ENCODE measurements at places on chromosomes 12 and 14.
A peak's percentile ranks its signal among the peaks of the same experiment; 100 is the strongest.

DNA sequence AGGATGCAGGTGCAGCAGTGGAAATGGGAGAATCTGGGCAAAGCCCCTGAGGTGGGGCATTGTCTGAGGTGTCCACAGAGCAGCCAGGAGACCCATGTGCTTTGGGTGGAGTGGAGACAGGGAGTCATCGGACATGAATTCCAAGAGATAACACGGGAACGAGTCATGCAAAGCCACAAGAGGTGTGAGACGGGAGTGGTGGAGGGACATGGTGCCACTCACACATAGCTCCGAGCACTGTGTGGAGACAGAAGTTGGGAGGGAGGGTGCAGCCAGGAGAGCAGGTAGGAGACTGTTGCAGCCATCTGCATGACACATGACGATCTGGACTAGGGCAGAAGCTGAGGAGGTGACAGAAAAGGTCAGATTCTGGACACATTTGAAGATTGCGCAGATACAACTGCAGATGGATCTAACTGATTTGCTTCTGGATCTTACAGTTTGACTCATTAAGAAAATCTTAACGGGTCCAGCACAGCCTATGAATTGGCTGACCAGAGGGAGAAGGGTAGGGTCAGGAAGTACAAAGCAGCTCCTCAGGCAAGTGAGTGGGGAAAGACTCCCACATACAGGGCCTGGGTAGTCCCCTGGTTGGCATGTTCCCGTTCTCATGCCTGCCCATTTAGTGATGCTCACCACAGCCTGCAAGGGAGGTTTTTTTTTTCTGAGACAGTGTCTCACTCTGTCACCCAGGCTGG is 379.8 kb downstream of the FUT8 start:
- DNase-seq: no peak

GRCh38 chr14:93962701-93963601 is 13.4 kb downstream of the ASB2 start:
- no peak for DNase-seq

- peak; percentile 69 for DNase-seq
These were observed 570 bp upstream of the MRPS35 start for GRCh38 chr12:27709932-27710591.

GRCh38 chr14:99093532-99094517 is 178.2 kb downstream of the BCL11B start:
- no peak for DNase-seq

DNA sequence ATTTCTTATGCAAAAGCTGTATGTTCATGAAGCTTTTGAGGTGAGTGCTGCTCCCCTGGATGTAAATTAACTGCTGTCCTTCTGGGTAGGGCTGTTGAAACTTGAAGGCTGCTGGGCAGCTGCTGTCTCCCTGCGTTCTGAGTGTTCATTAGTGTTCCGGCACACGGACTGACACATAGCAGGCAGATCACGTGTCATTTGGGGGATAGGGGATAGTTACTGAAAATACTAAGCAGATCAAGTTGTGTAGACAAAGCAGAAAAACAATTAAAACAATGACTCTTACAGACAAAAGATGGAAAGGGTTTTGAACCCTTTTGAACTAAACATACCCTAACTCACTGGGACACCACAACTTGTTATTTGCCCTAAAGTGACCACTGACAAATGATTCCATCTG is 82.5 kb downstream of the PRICKLE1 start:
- no peak for DNase-seq

GRCh38 chr14:83425706-83426105 is 1892.1 kb upstream of the SEL1L start:
- no peak for DNase-seq

GRCh38 chr12:5262885-5263284 is 169.0 kb upstream of the NTF3 start:
- no peak for DNase-seq

DNA sequence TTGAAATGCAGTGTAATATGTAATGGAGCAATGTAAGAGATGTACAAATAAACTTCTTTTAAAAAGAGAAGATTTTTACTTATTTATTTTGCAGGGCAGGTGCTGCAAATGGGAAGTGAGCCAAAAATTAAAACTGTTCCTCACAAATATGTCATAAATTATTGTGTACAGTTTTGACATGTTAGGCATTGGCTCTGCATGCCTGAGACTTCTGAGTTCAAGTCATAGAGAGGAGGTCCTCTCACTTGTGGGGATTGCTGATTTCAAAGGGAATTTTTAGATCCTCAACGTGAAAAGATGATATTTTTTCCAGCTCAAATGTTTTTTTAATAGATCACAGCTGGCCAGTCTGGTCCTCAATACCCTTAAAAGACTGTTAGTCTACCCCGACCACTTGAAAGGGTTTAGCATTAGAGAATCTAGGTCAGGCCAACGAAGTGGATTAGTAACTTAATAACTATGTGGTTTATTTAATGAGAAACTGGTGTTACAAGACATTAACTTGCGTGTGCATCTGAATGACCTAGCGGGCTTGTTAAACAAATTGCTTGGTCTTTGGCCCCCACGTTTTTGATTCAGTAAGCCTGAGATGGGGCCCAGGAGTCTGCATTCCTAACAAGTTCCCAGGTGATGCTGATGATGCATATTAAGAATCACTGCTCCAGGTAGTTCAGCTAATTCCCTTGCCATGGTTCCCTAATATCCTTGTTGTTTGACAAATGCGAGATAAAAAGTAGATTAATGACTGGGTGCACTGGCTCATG is 30.9 kb upstream of the WDR89 start:
- DNase-seq: no peak

Measured in fibroblast of pulmonary artery (primary cell).